ENCODE measurements at places on chromosomes 16 and 17.
A peak's percentile ranks its signal among the peaks of the same experiment; 100 is the strongest.

DNA sequence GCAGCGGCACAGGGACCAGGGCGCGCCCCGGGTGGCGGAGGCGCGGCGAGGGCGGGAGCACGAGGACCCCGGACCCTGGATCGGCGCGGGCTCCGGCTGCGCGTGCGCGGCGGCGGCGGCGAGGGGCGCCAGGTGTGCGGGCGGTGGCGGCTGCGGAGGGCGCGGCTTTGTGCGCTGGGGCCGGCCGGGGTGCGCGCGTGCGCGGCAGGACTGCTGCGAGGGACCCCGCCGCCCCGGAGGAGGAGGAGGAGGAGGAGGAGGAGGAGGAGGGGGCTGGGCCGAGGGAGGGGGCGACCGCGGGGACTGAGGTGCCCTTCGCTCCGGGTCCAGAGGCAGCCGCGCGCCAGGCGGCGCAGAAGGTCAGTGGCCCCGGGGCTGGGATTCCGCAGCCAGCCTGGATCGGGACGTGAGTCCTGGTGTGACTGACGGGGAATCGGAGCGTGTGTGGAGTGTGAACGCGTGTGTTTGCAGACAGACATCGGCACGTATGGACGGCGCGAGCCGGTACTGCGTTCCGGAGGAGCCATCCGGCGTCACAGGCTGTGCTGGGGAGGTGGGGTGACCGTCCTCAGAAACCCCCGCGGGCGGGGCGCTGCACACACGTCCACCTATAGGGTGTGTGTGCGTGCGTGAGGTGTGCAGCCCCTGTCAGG is 19.5 kb upstream of the RAP1GAP2 start:
- DNase-seq, result no peak

DNA sequence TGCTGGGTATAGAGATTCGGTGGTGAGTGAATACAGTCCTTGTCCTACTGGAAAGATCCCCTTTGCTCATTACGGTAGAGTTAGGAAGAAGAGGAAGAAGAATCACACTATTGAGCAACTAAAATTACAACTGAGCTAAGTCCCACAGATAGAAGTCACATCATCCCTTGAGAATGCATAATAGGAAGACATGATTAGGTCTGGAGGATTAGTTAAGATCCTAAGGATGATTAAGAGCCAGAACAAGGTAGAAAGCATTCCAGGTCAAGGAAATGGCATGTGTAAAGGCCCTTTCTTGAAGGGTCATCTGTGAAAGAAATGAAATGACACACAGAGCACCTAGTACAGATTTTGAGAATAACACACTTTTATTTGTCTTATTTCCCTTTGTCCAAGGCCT is 503.5 kb downstream of the HAPSTR1 start:
- no peak for DNase-seq

- DNase-seq, result peak; percentile 93
These were observed 14.5 kb downstream of the ACACA start for GRCh38 chr17:37392024-37392590.

- DNase-seq, result no peak
These were observed 14.6 kb downstream of the MAPT start for GRCh38 chr17:45908935-45909334.

GRCh38 chr16:48441106-48441505 is 55.9 kb upstream of the SIAH1 start:
- DNase-seq, result no peak

DNA sequence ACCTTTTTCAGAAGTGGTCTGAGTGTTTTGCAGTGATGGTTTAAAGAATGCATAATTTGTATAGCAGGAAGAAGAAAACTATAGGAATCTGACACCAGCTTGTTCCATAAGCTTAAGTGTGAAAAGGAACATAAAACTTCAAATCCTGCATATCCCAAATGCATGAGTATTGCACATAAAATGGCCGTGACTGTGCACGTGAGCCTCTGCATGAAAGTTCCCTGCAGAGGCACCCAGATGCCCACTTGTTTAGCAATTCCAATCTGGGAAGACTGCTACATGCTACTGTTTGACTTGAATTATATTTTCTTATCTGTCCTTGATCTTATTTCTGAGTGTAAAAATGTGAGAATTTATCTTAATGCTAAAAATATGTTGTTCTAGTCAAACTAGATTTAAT is 21.5 kb downstream of the MARCHF10 start:
- no peak for DNase-seq

GRCh38 chr17:29958947-29959657 is 17.7 kb downstream of the EFCAB5 start:
- DNase-seq, result no peak

DNA sequence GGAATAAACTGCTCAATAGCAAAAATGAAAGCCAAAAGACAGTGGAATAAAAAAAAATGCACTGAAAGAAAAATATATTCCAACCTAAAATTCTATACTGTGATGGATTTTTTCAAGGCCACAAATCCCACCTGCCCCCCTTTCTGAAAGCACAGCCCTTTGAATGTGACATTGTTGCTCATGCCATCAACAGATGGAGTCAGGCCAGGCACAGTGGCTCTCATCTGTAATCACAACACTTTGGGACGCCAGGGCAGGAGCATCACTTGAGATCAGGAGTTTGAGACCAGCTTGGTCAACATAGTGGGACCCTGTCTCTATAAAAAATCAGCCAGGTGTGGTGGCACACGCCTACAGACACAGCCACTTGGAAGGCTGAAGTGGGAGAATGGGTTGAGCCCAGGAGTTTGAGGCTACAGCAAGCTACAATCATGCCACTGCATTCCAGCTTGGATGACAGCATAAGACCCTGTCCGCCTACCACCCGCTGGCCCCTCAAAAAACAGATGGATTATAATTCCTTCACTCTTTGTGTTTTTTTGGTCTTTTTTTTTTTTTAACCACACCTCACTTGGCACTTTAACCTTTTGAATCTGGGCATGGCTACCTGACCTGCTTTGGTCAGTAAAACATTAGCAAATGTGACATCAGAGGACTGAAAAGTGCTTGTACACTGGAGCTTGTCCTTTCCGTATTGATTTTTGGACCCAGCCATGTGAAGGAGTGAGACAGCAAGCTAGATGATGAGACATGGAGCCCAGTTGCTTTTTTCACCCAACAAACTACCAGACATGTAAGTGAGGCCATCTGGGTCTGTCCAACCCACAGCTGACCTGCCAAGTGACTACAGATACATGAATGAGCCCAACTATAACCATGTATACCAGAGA is 36.3 kb downstream of the GLG1 start:
- no peak for DNase-seq

- DNase-seq, result peak; percentile 88
These were observed 143.3 kb downstream of the PARN start for GRCh38 chr16:14486520-14487303.

Measured in kidney glomerular epithelial cell (primary cell).